ENCODE measurements at places on chromosomes 2 and 18.

DNA sequence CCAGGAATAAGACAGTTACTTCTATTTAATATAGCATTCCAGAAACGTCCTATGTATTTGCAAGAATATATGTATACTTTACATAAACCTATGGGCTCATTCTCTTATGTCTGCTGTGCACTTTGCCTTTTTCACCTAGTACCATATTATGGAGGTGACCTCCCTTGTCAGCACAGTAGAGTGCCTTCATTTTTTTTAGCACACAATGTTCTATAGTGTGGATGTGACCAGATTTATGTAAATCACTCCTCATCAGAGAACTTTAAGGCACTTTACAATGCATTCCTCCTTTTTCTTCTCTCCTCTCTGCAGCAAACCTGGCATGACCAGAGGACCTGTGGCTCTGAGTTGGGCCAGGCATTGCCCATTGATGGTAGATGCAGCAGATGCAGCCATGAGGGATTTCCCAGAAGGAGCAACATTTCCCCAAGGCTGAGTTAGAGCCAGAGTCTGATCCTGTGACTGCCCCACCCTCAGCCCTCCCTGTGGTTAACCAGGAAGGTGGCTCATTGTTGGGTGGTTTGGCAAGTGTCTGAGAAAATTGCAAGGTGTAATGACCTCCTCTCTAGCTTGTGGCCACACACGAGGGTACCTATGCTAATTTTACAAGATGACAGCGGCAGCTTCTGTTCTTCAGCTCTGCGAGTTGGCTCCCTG lies 76.5 kb upstream of the DLX2 start:
- no peak for DNase-seq

- DNase-seq, result no peak
Measured at GRCh38 chr2:179744401-179744800, 117.0 kb downstream of the ZNF385B start.

- DNase-seq, result no peak
Measured at GRCh38 chr18:35635170-35635569, 53.6 kb downstream of the GALNT1 start.

DNA sequence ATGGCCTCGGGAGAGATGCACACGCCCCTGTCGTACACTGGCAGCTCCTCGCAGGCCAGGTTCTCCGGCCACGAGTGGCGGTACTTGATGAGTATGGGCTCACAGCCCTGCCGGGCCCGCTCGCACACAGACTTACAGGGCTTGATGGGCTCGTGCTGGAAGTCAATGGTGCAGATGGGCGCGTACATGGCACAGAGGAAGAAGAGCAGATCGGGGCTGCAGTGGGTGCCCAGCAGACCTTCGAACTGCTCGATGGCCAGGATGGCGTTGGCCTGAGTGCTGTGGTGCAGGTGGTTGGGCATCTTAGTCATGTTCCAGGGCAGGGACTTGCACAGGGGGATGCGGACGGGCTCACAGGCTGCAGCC lies 359 bp downstream of the FRZB start:
- no peak for DNase-seq

GRCh38 chr2:98350411-98350810 lies 4.2 kb downstream of the CNGA3 start:
- no peak for DNase-seq

DNA sequence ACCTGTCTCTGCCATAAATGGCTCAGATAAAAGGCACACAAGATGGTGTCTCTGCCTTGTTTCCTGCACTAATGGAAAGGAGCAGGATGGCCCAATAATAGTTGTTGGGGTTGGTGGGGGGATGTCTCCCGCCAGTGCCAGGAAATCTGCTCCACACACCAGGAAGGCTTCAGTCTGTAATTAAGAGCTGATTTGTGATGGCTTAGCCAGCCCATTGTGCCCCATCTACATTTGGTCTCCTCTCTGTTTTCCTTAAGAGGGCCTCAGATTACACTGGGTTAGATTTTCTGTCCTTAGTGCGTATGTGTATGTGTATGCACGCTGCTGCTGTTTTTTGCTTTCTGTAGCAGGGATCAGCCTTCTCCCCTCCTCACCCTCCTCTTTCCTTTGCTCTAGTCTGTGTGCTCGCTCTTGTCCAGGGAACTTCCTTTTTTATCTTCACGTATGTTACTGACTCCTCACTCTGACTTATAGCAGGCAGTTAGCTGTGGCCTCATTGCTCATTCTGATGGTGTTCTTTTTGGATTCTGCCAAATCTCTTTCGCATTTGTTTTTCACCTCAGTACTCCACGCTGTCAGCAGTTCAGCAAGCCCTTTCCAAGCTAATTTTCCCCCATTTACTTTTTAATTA lies 33.4 kb upstream of the MGAT5 start:
- DNase-seq, result no peak

- DNase-seq, result no peak
Measured at GRCh38 chr2:170484552-170484951, 230.6 kb upstream of the SP5 start.

- DNase-seq, result no peak
Measured at GRCh38 chr2:33605056-33605455, 6.0 kb upstream of the FAM98A start.

DNA sequence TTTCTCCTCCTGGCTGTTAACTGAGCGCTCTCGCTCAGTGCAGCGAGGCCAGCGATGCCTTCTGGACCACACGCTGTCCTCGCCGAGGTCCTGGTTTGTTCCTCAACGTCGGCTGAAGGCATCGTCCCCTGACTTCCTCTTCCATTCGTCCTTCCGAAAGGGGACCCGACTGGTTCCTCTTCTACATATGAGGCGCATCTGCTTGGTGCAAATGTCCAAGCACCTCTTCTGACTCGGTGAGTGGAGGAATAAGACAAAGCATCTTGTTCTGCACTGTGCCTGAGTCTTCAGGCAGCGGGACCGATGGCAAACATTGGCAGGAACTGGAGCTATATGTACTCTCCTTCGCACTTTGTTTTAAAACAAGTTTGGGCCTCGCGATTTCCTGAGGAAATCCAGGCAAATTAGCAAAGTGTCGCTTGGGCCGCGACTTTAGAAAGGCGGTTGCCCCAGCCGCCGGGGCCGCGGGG lies 621 bp upstream of the KCNS3 start:
- no peak for DNase-seq

- DNase-seq, result no peak
Measured at GRCh38 chr2:205763708-205764211, 81.5 kb downstream of the NRP2 start.

DNA sequence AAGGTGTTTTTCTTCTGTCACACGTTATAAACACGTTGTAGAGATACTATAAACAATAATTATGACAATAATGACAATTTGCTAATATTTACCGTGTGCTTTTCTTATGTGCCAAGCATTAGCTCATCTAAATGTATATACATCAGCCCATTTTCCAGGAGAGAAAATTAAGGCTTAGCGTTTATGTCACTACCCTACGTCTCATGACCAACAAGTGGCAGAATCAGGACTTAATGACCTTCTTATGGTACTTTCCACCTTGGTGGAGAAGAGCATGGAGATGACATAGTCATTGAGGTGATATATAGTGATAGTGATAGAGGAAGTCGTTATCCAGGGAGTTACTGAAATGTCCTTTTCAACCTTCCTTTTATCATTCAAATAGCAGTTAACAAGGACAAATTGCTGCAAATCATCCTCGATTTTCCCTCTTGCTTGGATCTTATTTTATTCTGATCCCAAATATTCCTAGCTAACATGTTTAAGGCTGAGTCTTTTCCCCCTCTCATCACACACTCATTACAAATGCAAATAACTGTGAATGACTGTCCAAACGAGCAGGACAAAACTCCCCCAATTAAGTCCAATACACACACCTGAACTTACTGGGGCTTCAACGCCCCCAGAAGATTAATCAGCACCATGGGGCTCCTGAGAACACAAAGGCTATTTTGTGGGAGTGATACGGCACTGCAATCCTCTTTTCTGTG lies 27.3 kb downstream of the SPRED2 start:
- DNase-seq, result no peak

- DNase-seq, result no peak
Measured at GRCh38 chr18:46502444-46502843, 154.6 kb downstream of the LOXHD1 start.

GRCh38 chr2:101921319-101921952 lies 70.3 kb upstream of the IL1R2 start:
- DNase-seq, result no peak
